NT2/D1 (cell line): ENCODE measurements at places on chromosomes 5 and 9.

- no peak for DNase-seq
Observed at GRCh38 chr9:99326112-99326916, 104.2 kb downstream of the SEC61B start.

- no peak for DNase-seq
Observed at GRCh38 chr9:16453390-16453789, 417.1 kb downstream of the BNC2 start.

DNA sequence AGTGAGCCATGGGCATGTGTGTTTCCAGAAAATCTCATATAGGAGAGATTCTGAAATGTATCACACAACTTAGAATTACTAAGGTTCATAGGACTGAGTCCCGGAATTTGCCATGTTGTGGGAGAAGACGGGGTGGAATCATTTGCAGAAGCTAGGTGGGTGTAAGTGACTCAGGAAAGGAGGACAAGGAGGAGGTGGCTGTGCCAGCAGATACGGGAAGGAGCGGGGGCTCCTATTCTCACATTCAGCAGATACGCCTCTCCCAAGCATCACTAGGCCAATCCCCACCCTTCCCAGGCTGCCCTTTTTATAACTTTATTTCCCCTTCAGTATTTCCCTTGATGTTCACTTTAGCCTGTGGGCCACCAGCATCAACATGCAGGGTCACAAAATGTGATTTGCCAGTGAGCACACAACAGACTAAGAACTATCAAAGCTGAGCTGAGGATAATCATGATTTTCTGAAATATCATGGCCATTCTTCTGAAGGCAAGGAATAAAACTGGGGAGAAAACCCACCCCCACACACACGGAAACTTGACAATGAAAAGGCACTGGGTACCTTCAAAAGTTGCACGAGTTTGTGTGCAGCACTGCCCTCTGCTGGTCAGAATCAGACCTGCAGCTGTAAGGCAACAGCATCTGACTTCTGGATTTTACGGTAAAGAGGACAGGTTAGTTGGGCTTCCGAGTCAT, 133.2 kb downstream of the MTX3 start:
- peak; percentile 35 for DNase-seq

DNA sequence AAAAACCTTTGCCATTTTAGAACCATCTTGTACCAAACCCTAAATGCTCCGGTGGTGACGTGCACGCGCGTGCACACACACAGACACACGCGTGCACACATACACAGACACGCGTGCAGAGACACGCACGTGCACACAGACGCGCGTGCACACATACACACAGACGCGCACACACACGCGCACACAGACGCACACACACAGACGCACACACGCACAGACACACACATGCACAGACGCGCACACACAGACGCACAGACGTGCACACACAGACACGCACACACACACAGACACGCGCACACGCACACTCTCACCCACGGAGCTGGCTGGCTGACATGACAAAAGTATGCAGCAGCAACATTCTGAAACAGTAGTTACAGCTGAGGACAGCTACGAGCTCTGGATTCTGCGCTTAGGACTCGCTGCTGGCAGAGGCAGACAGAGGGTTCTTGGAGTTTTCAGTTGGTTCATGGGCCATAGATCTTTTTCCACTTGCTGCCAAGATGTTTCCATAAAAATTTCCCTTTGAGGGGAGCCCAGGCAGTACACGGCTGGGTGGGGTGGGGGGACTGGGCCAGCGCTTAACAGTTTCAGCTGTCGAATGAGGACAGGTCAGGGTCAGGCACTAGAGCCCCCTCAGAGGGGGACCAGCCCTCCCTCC, 46.2 kb upstream of the UBAC1 start:
- DNase-seq, result no peak

- no peak for DNase-seq
Observed at GRCh38 chr9:133114886-133115603, 6.0 kb downstream of the RALGDS start.

DNA sequence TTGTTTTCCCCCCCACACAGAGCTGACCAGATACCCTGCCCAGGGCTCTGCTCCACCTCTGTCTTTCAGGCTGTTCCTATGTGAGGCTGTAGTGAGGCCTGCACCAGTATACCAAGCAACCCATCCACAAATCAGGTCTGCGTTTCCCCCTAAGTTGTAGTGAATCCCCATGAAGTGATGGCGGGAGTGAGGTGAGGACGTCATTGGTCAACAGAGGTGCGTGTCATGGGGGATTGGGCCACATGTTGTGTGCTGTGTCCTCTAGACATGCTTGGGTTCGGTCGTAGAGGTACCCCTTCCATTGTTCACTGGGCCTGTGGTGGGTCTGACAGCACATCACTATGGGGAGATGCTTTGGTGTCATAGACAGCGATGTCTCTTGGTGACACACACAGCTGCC, 184.6 kb downstream of the CACNA1B start:
- no peak for DNase-seq

GRCh38 chr9:101265261-101265660, 119.5 kb downstream of the BAAT start:
- no peak for DNase-seq

GRCh38 chr5:178739452-178740180, 9.2 kb upstream of the ZNF354A start:
- DNase-seq, result no peak

DNA sequence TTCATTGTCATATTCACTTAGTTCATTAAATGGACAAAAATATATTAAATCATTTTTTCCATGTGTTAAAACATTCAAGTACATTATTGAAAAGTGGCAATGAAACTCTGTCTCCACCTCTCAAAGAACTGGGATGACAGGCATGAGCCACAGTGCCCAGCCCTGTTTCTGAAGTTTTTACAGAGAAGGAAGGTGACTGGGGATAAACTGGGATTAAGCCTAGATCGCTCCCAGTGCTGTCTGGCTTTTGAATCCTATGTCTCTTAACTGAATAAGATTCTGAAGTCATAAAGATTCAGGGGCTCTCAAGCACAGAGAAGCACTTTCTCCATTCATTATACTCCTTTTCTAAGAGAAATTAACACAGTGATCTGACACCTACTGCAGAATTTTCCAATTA, 88.3 kb downstream of the SLC38A9 start:
- no peak for DNase-seq

DNA sequence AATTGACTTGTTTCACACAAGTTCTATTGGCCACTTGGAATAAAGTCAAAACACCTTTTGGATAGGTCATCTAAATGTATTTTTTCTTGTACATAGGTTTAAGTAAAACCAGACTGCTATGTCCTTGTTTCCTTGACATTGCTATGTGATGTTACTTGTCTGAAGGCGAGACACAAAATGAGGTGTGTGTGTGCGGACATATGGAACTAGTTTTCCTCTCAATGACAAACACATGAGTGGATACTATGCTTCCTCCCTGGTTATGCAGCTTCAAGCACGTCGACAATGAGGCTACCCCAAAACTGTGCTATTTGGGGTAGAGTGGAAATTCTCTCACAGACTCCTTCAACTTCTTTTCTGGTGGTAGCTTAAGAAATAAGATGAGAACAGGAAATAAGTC, 276.8 kb downstream of the GAS1 start:
- no peak for DNase-seq
